Muscle of leg (tissue), 16 donors: ENCODE measurements at places on chromosomes 1 and 21. TPM values are rescaled to one million over a fixed set of nuclear protein-coding genes. Genes with fewer than 3 reads are reported as not detected.

DNA sequence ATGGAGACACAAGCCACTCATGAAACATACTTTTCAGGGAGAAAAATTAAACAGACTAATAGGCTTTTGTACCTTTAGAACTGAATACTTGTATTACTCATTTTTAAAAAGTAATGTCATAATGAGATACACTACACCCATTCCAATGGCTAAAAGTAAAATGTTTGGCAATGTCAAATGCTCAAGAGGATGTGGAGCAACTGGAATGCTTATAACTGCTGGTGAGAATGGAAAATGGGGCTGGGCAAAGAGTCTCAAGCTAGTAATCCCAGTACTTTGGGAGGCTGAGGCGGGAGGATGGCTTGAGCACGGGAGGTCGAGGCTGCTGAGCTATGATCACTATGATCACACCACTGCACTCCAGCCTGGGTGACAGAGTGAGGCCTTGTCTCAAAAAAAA is 86.3 kb downstream of the NKAIN1 start:
- no peak overlapping the region for H3K27ac ChIP-seq
- DNase-seq: no peak
- peaks cover 3% of the 10 kb centered on the region for H3K36me3 ChIP-seq
- no peaks in the 10 kb centered on the region for H3K27me3 ChIP-seq
- H3K4me3 ChIP-seq: no peak overlapping the region
- peaks cover 3% of the 10 kb centered on the region for H3K4me1 ChIP-seq

- peak; percentile 89 for DNase-seq
- H3K27ac ChIP-seq: peak overlapping the region; percentile 98
- no peaks in the 10 kb centered on the region for H3K27me3 ChIP-seq
- no peak overlapping the region for H3K4me3 ChIP-seq
- H3K4me1 ChIP-seq: peaks cover 90% of the 10 kb centered on the region
These were observed 75.4 kb downstream of the MRPL37 start for GRCh38 chr1:54275349-54275748.

The ERRFI1 gene
- 3.9 TPM for total RNA-seq

DNA sequence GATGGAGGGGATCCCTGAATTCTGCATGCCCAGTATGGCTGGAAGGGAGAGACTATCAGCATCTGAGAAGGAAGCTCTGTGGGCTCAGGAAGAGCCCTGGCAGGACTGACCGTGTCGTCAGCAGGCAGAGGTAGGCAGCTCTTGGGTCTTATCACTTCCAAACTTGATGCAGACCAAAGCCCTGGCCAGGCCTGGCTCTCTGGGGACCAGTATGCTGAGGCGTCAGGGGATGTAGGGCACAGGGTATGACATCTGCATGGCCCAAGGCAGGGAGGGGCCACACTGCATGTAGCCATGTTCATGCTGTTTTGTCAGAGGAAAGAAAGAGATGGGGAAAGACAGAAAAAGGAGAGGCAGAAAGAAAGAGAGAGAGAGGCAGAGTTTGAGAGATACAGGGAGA is 6.3 kb downstream of the FGR start:
- H3K27ac ChIP-seq: no peak overlapping the region
- no peak overlapping the region for H3K4me3 ChIP-seq
- H3K36me3 ChIP-seq: no peaks in the 10 kb centered on the region
- H3K4me1 ChIP-seq: peaks cover 34% of the 10 kb centered on the region
- no peak for DNase-seq
- H3K27me3 ChIP-seq: peaks cover 20% of the 10 kb centered on the region

DNA sequence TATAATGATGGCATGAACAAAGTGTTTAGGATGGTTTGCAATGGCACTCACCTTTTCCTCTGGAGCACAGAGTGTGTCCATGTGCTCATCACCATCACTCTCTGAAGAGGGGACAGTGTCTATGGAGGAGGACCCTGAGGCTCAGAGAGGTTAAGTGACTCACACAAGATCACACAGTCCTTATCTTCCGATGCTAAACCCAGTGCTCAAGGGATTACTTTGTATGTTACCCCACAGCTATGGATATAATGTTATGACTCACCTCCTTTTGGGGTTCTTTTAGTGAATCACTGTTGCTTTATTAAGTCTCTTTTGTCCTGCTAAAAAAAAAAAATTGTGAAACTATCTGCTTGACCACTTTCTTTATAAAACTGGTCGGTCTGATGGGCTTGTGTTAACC is 67.6 kb downstream of the TENT5C start:
- no peak for DNase-seq
- H3K4me1 ChIP-seq: peaks cover 3% of the 10 kb centered on the region
- H3K27ac ChIP-seq: no peak overlapping the region

- no peak overlapping the region for H3K4me3 ChIP-seq
- no peaks in the 10 kb centered on the region for H3K27me3 ChIP-seq
- no peak for DNase-seq
- no peaks in the 10 kb centered on the region for H3K36me3 ChIP-seq
- no peaks in the 10 kb centered on the region for H3K4me1 ChIP-seq
These were observed 18.5 kb downstream of the ILDR2 start for GRCh38 chr1:166956872-166957271.

The NBPF12 gene
- 14.6 TPM for total RNA-seq

DNA sequence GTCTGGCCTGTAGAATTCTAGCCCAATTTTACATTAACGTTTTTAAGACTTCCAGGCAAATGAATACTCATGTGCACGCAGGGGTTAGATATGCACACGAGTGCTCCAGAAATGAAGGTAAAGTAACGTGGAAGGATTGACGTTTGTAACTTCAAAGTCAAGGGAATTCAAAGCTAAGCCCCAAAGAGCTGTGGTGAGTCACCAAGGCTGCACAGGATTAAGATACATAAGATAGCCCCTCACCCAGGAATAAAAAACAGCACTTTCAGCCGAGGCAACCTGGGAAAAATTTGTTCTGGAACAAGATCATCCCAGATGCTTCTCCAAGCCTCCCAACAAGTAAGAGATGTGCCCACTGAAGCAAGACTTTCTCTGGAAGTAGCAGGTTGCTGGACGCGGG is 259.6 kb upstream of the PLXNA2 start:
- no peak for DNase-seq
- no peaks in the 10 kb centered on the region for H3K27me3 ChIP-seq
- H3K4me3 ChIP-seq: no peak overlapping the region
- no peaks in the 10 kb centered on the region for H3K4me1 ChIP-seq
- no peaks in the 10 kb centered on the region for H3K36me3 ChIP-seq
- H3K27ac ChIP-seq: no peak overlapping the region

The CELA2B gene
- total RNA-seq: 2.7 TPM

The GNAT2 gene
- 0.13 TPM for total RNA-seq

DNA sequence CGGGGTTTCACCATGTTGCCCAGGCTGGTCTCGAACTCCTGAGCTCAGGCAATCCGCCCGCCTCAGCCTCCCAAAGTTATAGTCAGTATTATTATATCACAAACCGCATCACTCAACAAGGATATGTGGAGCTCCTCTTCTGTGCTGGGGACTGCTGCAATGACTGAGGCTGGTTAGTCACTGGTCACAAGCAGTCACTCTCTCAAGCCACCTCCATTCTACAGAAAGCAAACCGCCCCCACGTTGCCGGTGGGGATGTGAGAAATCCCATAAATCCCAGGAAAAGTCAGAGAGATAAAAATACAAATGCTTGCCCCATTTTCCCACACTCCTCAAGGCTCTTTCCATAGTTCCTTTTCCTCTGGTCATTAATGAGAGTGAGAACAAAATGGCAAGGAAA is 155.7 kb downstream of the ADSS2 start:
- H3K36me3 ChIP-seq: no peaks in the 10 kb centered on the region
- no peak for DNase-seq
- H3K4me1 ChIP-seq: peaks cover 3% of the 10 kb centered on the region
- no peaks in the 10 kb centered on the region for H3K27me3 ChIP-seq
- H3K4me3 ChIP-seq: no peak overlapping the region

DNA sequence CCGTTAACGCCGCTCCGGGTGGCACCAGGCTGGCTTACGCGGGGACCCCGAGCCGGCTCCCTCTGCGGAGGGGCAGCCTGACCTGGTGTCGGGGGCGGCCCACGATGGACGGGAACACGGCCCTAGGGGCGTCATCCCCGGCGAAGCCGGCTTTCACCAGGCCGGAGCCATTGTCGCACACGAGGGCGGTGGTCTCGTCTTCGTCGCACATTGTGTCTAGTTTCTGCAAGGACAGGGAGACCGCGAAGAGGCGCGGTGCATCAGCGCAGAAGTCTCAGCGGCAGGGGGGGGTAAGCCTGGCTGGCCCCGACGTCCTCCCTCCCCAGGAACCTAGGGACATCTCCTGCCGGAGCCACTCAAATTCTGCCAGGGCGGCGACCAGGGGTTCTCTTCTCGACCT is 989 bp downstream of the ACTA1 start:
- peak overlapping the region; percentile 89 for H3K27ac ChIP-seq
- peaks cover 14% of the 10 kb centered on the region for H3K36me3 ChIP-seq
- peaks cover 69% of the 10 kb centered on the region for H3K27me3 ChIP-seq
- H3K4me3 ChIP-seq: peak overlapping the region; percentile 63

GRCh38 chr1:31706384-31707058 is 2.7 kb upstream of the COL16A1 start:
- no peaks in the 10 kb centered on the region for H3K36me3 ChIP-seq
- no peak for DNase-seq
- no peak overlapping the region for H3K4me3 ChIP-seq

DNA sequence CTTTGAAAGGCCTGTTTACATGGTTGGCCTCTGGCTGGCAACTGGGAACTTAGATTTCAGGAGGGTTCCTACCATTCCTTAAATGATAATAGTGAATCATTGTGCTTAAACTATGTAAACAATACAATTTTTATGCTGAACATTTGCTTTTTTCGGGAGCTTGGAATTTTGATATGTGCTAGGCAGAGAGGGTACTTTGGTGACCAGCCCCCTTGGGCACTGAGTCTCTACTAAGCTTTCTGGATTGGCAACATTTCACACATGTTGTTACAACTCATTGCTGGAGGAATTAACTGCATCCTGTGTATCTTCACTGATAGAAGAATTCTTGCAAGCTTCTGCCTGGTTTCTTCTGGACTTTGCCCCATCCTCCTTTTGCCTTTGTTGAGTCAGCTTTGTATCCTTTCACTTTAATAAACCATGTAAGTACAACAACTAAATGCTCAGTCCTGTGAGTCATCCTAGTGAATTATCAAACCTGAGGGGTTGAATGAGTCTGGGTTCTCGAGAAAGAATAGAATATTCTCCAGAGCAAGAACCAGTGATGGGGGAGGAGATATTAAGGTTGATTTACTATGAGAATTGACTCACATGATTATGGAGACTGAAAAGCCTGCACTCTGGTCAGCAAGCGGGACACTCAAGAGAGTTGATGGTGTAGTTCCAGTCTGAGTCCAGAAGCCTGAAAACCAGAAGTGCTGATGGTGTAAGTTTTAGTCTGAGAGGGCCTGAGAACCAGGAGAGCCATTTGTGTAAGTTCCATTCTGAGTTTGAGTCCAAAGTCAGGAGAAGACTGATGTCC is 3.1 kb upstream of the SLC16A4 start:
- peaks cover 8% of the 10 kb centered on the region for H3K4me1 ChIP-seq
- H3K36me3 ChIP-seq: peaks cover 9% of the 10 kb centered on the region
- no peak for DNase-seq
- no peak overlapping the region for H3K4me3 ChIP-seq
- H3K27me3 ChIP-seq: no peaks in the 10 kb centered on the region

DNA sequence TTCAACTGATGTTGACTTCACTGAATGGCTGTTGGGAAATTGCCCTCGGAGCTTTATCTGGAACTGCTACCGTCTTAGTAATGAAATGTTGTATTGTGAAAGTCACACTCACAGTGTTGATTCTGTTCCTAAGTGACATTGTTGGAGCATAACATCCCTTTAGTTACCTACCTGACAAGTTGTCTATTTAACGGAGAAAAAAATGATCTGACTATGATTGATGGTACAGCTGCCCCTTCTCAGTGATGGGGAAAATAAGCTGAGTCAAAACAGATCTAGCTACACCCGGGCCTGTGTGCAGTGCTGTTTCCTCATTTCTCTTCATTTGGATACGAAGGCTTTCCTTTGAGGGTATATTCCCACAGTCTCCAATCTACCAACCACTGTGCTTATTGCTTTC is 472.3 kb upstream of the BRINP3 start:
- H3K36me3 ChIP-seq: no peaks in the 10 kb centered on the region
- no peak for DNase-seq
- H3K27me3 ChIP-seq: no peaks in the 10 kb centered on the region

DNA sequence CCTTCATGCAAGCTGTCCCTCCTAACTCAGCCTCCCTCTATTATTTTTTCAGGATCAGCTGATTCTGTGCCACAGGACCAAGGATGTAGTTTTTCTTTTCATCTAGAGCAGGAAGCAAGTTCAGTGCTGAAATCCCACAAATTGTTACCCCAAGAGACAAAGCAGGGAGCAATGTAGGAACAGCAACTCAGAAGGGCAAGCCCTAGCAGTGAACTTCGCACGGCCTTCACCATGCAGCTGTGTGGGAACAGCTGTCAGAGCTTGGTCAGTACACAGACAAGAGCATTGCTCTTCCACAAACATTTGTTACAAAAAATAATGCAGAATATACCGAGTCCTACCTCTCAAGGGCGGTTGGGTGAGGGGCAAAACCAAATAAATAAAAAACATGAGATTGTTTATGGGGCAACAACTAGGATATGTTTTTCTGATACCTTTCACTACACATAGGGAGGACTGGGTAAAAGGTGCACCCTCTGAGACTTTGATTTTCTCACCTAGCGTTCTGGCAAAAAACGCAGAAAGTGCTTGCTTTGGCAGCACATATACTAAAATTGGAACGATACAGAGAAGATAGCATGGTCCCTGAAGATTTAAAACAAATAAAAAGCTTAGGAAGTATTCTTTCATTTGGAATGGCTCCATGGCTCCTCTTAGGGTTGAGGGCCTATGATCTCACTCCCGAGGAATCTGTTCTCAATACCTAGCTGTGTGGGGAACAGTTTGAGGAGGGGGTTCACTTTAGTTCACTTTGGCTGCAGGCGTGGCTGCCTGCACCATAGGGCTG is 37.1 kb upstream of the ANGPTL7 start:
- H3K27ac ChIP-seq: peak overlapping the region; percentile 67
- no peaks in the 10 kb centered on the region for H3K27me3 ChIP-seq
- peaks cover 41% of the 10 kb centered on the region for H3K4me1 ChIP-seq
- H3K36me3 ChIP-seq: peaks cover 40% of the 10 kb centered on the region
